ENCODE measurements at places on chromosomes 5 and 9. TPM values are rescaled to one million over a fixed set of nuclear protein-coding genes. Genes with fewer than 3 reads are reported as not detected.

- no peak for DNase-seq
- H3K4me1 ChIP-seq = no peaks in the 10 kb centered on the region
- H3K27ac ChIP-seq = no peak overlapping the region
- H3K36me3 ChIP-seq = no peaks in the 10 kb centered on the region
- H3K27me3 ChIP-seq = no peaks in the 10 kb centered on the region
- no peak overlapping the region for H3K4me3 ChIP-seq
Observed at GRCh38 chr5:92471861-92472260, 1088.7 kb upstream of the ARRDC3 start.

- H3K27me3 ChIP-seq = no peaks in the 10 kb centered on the region
- H3K36me3 ChIP-seq = no peaks in the 10 kb centered on the region
- H3K27ac ChIP-seq = no peak overlapping the region
- no peak overlapping the region for H3K4me3 ChIP-seq
Observed at GRCh38 chr5:178695556-178695955, 34.9 kb downstream of the ZNF354A start.

- DNase-seq = no peak
- no peak overlapping the region for H3K4me3 ChIP-seq
- no peak overlapping the region for H3K27ac ChIP-seq
- no peaks in the 10 kb centered on the region for H3K36me3 ChIP-seq
- no peaks in the 10 kb centered on the region for H3K27me3 ChIP-seq
Observed at GRCh38 chr9:105854783-105855724, 160.7 kb downstream of the TMEM38B start.

GRCh38 chr9:94101162-94101853 lies 17.0 kb downstream of the PTPDC1 start:
- no peaks in the 10 kb centered on the region for H3K27me3 ChIP-seq
- no peak for DNase-seq
- peaks cover 6% of the 10 kb centered on the region for H3K4me1 ChIP-seq
- no peak overlapping the region for H3K27ac ChIP-seq
- H3K4me3 ChIP-seq = no peak overlapping the region

DNA sequence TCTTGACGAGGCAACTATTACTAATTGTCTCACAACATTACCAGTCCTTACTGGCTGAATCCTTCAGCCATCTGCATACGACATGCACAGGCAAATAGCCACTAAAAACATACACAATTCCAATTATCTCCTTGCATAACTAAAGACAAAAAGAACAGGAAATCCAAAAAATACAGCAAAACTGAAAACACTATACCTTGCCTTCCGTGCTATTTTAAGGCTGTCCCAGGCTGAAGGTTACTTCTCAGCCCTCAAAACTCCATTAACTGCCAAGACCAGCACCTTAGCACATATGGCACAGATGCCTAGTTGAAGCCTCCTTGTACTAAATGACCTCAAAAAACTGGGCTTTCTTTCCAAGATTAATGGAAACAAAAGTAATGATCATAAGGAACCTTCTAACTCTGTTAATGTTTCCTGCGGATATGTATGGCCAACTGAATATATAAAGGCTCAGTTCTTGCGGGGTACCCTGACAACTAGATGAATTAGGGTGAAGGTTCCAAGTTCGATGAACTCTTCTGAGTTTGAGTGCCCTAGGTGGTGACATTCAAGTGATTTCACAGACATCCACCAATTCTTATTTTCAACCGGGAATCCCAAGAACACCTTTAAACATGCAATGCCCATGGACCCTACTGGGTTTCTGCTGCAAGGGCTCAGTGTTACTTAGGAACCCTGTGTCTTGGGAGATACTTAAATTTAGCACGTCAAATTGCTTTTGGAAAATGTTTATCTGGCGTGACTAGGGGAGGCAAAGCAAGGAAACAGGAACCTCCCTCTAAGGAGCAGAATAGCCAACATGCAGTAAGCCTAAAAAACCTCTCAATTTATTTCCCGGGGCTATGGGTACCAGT lies 455.3 kb downstream of the RAB3C start:
- no peaks in the 10 kb centered on the region for H3K27me3 ChIP-seq
- peak overlapping the region; percentile 51 for H3K4me3 ChIP-seq
- peak overlapping the region; percentile 86 for H3K27ac ChIP-seq
- peaks cover 16% of the 10 kb centered on the region for H3K4me1 ChIP-seq
- no peaks in the 10 kb centered on the region for H3K36me3 ChIP-seq
- peak; percentile 14 for DNase-seq

DNA sequence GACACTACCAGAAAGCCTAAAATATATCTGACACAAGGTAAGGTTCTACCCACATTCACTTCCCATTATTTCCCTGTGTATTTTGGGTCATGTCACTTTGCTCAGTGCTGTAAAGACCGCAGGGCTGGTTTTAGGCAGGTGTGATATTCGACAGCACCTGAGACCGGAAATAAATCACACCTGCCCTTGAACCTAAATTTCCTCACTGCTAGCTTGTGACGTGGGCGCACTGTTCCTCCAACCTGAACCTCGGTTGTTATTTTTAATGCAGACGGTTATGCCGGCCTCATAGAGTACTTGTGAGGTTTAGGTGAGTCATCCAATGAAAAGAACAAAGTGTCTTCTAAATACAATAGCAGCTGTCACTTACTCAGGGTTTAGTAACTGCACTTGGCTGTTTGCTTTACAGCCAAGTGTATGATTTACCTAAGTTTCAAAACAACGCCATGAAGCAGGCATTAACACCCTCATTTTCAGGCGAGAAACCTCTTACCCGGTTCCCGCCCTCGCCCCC lies 20.7 kb upstream of the ZNF782 start:
- H3K27me3 ChIP-seq = no peaks in the 10 kb centered on the region
- no peak overlapping the region for H3K27ac ChIP-seq
- peaks cover 16% of the 10 kb centered on the region for H3K4me1 ChIP-seq
- H3K4me3 ChIP-seq = peak overlapping the region; percentile 63

DNA sequence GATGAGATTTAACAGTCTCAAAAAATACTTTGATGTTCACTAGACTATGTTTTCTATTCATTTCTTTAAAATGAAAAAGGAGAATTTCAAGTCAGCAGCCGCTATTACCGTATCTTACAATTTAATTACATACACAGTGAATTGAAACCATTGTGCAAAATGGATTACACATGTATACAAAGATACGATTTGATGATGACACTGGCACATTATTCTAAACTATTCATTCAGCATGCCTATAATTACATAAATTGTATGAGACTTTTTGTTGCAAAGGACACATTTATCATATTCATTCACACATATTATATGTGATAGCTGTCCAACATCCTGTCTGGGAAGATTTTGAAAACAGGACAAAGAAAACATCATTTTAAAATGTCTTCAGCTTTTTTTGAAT lies 118.3 kb upstream of the VCAN start:
- H3K4me3 ChIP-seq = no peak overlapping the region
- DNase-seq = no peak
- H3K4me1 ChIP-seq = no peaks in the 10 kb centered on the region

Gene KCNIP1
- not detected for polyA plus RNA-seq

Gene NRG2
- 0.05 TPM for polyA plus RNA-seq

Gene MORN5
- not detected for polyA plus RNA-seq

Measured in naive thymus-derived CD4-positive, alpha-beta T cell (primary cell).